ENCODE measurements at places on chromosomes 3 and 15. TPM values are rescaled to one million over a fixed set of nuclear protein-coding genes. Genes with fewer than 3 reads are reported as not detected.

The CEP70 gene
- total RNA-seq, result 13.6 TPM

The SNX33 gene
- total RNA-seq, result 9.4 TPM

The SRGAP3 gene
- total RNA-seq, result 0.69 TPM

The CNTN3 gene
- 3.0 TPM for total RNA-seq

The ZKSCAN7 gene
- total RNA-seq, result 0.10 TPM

The CACNA1D gene
- not detected for total RNA-seq

The KBTBD13 gene
- not detected for total RNA-seq

The ALPK3 gene
- total RNA-seq, result 0.03 TPM

The VWA5B2 gene
- total RNA-seq, result not detected

The CHL1 gene
- total RNA-seq, result not detected

The CLDN18 gene
- not detected for total RNA-seq

The NR1I2 gene
- total RNA-seq, result 0.03 TPM

The SLC22A13 gene
- not detected for total RNA-seq

The SCN11A gene
- not detected for total RNA-seq

DNA sequence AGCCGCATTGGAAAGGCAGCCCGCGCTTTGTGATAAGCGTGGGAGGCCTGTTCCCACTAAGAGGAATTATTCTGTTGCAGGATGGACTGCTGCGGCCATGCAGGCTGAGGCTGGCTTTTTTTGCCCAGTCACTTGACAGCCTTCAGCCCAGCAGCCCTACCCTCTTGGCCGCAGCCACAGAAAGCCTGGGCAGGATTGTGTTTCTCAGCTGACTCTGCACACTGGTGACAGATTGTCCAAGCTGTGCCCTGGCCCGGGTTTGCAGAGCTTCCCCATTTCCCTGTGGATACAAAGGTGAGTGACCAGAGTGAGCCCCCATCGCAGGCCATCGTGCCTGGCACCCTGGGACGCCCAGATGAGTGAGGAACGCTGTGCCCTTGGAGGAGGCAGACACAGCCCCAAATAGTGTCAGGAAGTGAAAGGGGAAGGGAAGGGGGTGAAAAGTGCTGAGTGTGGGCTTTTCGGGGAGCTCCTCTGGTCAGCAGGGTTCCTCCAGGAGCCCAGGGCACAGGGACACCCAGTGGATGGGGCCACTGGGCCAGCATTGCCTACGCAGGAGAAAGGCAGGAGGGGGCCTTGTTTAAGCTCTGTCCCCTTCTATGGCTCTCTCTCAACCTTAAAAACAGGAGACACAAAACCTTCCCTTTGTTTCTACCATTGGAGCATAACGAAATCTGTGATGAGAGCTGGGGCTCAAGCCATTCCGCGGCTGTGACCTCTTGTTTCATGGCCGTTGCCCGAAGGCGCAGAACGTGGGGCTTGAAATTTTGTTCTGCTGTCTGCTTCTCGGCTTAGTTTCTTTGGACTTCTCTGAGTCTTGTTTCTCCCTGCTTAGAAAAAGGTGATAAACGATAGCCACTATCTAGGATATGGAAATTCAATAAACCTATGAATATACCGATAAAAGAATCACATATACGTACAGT, 91.5 kb upstream of the MEF2A start:
- DNase-seq, result no peak

DNA sequence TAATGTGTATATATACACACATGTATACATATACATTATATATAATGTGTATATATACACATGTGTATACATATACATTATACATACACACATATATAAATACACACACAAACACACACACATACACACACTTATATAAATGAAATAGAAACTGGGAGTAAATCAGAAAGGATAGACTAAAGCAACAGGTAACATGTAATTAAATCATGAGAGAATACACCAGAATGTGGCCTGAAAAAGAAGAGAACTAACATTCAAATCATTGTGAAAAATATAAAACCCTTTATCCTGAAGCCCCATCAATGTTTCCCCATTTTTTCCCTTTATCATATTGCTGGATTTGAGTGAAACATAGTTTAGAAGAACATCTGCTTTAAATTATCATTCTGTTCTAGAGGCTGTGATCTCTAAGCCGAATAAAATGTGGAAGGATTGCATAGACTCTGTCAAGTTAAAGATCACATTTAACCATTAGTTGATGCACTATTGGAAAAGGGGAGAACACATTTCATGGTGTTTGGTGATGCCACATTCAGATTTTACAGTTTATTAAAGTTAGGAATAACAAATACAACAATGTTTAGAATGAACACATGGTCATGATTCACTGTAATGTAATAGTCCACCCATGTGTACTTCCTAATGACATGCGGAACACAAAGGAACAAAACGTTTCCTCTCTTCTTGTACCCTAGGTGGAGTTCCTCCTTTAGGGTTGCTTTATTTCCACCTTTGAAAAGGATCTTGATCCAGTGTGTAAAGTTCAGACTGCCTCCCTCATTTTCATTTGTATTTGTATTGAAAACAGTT, 12.5 kb upstream of the THRB start:
- no peak for DNase-seq

- DNase-seq, result no peak
These were observed 260.7 kb upstream of the NR2E3 start for GRCh38 chr15:71549697-71550096.

DNA sequence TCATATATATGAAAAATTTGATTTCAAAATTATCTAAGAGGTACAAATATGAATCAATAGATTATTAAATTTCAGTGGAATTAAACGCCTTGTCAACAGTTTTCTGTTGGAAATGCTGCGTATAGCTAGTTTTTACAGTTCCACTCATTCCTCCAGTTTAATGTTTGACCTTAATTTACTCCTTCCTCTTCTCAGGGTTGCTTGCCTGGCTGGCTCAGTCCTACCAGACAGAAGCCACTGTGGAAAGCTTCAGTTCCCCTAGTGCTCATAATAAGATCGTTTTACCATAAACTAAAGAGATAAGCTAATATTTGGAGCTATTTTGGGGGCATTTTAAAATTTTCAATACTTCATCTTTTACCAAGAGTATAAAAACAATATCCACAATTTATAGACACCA, 22.8 kb downstream of the EMC7 start:
- no peak for DNase-seq

GRCh38 chr15:64193971-64194370, 31.1 kb upstream of the PPIB start:
- DNase-seq, result no peak

DNA sequence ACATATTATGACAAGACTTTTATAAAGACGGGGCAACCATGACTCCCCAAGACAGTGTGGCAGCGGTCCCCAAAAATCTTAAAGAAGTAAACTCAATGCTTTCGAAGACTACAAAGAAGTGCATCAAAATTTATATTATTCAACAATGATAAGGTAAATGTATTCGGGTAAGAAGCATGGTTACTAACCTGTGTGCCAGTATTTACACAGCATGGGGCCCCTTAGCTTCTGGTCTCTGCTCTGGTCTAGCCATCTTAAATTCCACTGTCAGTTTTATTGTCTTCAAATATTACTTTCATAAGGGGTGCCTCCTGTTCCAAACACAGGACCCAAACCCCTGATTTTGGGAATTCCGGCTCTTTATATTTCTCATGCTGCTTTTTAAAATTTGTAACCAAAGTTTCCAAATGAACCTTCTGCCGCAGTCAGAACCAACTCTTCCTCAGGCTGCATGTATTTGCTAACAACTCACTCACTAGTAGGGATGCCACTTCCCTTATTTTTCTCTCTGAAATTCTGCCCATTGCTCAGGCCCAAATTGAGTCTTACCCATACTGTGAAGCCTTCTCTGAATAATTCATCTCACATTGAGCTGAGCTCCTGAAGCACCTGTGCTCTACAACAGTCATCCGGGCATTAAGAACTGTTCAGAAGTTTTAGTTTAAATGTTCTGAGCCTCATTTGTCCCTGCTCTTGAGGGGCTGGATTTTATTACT, 1.2 kb downstream of the TTC23 start:
- DNase-seq, result no peak

DNA sequence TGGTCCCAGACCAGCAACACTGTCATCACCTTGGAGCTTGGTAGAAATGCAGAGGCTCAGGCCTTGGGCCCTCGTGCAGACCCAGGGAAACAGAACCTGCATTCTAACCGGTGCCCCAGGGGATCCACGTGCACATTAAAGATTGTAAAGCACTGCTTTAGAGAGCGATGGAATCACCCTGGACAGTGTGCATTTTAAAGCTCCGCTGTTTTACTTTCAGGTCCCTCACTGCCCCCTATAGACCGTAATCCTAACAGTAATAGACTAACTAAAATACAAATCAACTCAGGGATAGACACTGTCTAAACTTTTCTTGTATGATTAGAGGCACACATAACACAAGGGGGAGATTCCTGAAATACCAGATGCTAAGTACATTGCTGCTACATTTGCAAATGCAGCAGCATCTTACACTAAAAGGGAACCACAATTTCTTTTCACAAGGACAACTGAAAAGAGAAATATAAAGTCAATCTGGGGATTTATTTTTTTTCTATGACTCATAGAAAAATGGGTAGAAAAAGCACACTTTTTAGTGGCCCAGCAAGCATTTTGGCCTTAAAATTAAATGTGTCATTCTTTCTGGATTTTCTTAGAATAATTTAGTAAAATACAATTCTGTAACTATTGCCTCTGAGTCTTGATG, 10.5 kb upstream of the SH3GL3 start:
- DNase-seq, result peak; percentile 70

DNA sequence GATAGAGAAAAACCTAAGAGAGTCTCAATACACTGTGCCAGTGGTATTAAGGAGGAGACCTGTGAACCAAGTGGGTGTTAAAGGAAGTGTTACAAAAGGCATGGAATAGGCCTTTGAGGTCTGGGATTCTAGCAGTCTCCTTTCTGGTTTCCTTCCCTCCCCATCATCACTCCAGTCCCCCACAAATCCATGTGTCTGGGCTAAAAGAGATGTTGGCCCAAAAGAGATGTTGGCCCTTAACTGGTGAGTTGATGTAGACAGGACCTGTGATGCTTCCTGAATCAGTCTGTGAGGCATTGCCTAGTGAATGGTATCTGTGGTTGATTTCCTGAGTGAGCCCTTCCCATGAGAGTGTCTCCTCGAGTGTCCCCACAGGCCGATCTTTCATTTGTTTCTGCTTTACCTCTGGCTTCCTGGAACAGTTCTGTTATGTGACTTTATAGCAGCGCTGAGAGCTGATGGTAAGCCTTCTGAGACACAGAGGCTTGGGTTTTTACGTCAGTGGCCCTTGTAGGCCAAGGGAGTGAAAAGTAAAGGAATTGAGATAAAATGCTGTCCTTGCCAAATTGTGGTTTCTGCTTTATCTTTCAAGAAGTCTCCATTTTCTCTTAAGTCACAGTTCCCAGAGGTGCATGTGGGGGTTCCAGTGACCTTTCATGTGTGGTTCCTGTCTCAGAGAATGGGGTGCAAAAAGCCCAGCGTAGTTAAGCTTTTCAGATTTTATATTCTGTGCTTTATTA, 87.8 kb downstream of the KLHL25 start:
- DNase-seq, result peak; percentile 17

- DNase-seq, result peak; percentile 85
These were observed 487.6 kb downstream of the NAALADL2 start for GRCh38 chr3:175346573-175347356.

GRCh38 chr15:72068856-72069255, 49.1 kb downstream of the MYO9A start:
- DNase-seq, result no peak

GRCh38 chr3:114005481-114005880, 50.8 kb downstream of the CCDC191 start:
- DNase-seq, result no peak

DNA sequence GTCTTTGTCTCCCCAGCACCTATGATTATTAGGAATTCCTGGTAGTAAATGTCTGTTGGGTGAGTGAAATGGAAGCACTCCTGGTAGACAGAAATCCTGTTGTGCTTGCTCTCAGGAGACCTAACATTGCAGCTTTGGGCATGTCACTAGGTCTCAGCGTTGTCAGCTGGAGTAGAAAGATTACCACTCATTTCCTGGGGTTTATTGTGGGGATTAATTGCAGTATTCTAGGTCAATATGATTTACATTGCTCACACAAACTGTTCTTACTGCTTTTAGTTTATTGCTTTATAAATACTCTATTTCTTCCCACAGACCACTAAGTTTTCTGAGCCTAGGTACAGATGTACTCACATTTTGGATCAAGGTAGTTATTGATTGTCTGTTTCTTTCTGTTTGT, 5.1 kb downstream of the TSEN2 start:
- DNase-seq, result no peak

- DNase-seq, result no peak
These were observed 524.3 kb downstream of the UNC13C start for GRCh38 chr15:54502416-54503075.

- no peak for DNase-seq
These were observed 179.7 kb upstream of the TOPAZ1 start for GRCh38 chr3:44061961-44062360.

GRCh38 chr15:79724804-79725203, 172.0 kb downstream of the MTHFS start:
- DNase-seq, result no peak

- DNase-seq, result peak; percentile 90
These were observed 140.1 kb downstream of the SMAD6 start for GRCh38 chr15:66841953-66842681.

DNA sequence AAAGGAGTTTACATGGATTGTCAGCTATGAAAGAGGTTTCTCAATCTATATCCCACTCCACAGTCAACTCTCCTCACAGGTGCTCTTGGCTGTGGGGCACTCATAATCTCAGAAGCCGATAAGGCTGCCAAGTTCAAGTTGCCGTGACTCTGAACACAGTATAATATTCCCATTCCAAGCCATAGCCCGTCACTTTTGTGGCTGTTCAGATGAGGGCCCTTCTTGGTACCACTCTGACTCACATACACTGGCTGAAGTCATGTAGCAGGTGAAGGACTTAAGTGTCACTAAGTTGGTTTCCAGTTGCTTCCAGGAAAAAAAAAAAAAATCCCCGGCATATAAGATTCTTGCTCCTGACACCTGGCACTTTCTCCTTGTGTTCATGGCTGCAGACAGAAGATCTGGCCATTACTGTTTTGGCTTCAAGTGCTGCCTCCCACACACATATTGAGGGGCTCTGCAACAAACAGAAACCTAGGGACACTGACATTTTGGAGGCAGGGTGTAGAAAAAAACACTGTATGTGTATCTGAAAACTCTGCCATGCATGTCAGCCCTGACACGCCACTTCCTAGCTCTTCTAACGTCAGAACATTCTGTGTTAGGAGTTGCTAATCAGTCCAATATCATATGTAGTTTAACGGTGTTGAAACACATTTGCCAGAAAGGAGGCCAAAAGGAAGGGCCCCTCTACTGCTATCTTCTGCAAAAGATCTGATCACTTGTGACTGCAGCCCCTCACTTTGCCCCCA, 170.2 kb upstream of the ICE2 start:
- DNase-seq, result no peak

DNA sequence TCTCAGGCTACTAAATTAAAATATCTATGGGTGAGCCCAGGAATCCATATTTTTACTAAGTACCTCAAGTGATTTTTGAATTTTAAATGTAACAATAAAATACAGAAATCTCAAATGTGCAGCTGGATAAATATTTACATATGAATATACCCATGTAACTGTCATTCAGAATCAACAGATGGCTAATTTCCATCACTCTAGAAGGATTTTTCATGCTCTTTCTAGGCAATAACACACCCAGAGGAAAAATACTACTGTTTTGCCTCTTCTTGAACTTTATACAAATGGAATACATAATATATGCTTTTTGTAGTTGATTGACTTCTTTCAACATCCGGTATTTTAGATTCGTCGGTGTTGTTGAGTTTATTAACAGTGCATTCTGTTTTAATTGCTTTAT, 601.3 kb upstream of the NECTIN3 start:
- no peak for DNase-seq

- no peak for DNase-seq
These were observed 183.0 kb upstream of the THBS1 start for GRCh38 chr15:39397883-39398282.

- DNase-seq, result no peak
These were observed 953.4 kb downstream of the ZPLD1 start for GRCh38 chr3:103388214-103388613.

GRCh38 chr3:45333549-45333948, 54.8 kb upstream of the LARS2 start:
- peak; percentile 78 for DNase-seq

Data from HT1080 (cell line).